ENCODE measurements at places on chromosomes 11 and 22.

DNA sequence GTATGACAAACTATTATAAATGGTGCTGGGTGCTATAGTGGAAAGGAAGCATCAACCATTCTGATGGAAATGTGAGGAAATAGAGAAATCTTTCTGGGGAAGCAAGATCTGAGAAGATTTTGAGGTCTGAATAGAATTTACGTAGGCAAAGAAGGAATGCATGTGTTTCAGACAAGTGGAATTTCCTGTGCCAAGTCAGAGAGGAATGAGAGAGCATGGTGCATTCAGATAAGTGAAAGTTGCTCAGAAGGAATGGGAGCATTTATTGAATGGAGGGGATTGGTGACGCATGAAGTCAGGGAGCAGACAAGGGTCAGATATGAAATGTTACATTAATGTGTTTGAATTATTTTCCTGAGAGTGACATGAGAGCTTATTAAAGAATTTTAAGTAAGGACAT, 725.5 kb downstream of the METTL15 start:
- peak; percentile 5 for DNase-seq

DNA sequence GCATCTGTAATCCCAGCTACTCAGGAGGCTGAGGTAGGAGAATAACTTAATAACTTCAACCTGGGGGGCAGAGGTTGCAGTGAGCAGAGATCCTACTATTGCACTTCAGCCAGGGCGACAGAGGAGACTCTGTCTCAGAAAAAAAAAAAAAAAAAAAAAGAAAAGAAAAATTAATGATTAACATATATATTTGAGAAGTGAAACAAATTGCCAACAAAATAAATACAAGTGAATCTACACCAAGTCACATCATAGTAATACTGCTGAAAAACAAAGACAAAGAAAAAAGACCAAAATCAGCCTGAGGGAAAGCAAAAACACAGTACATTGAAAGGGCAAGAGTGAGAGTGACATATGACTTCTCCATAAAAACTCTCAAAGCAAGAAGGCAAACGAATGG, 123.7 kb downstream of the CASP12 start:
- DNase-seq, result no peak

DNA sequence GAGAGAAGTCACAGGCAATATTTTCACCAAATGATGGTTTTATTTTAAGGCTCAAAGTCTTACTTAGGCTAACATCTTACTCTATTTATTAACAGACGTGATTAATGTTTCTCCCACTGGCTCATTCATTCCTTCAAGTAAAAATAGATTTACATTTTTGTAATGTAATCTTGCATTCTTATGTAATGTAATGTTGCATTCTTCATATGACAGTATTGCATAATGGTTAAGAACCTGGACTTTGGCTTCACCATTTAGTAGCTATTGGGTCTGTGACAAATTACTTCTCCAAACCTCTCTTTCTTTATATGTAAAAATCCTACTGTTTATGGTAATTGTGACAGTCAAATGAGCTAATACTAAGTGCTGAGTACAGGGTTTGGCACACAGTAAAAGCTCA, 3.3 kb upstream of the DIXDC1 start:
- DNase-seq, result no peak

- DNase-seq, result no peak
These were observed 415.1 kb downstream of the SOX6 start for GRCh38 chr11:15941206-15941770.

DNA sequence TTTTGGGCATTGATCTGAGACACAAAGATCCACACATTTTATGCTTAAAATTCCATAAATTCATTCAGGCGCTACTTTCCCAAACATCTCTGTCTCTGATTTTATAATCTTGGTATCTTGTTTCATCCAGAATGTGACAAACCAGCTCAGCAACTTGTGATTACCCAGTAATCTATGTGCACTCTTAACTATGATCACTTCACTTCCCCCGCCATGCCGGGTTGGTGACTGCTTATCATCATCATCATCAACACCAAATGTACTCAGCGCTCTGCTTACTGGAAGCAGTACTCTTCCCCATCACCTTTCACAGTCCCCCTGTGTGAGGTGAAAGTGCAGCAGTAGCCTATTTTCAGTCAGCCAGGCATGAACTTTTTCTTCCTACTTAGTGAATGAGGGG, 15.2 kb upstream of the MMP7 start:
- no peak for DNase-seq

- no peak for DNase-seq
These were observed 19.3 kb downstream of the GTPBP1 start for GRCh38 chr22:38724926-38725571.

- DNase-seq, result no peak
These were observed 81.1 kb upstream of the WNT7B start for GRCh38 chr22:46058091-46058420.

DNA sequence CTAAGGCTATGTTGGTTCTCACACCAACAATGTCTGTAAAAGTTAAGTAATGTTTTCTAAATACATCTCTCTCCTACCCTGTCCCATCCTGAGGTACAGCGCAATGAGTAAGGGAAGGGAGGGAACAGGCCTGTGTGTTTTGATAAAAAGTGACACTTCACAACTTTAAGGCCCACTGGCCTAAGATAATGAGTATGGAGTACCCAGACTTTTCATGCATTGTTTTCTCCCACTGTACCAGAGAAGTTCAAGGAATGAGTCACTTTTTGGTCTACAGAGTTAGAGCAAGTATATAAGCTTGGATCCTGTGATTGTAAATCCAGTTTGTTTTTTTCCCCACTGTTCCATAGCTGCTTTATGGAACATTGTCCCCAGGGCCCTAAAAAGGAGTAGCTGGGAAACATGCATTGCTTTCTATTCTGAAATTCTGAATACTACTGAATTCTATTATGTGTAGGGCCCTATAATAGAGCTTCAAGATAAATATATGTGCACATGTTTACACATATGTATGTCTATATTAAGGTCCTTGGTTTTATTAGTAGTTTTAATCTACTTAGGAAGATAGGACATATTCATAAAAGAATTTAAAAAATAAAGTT, 29.8 kb downstream of the KCNE3 start:
- DNase-seq, result no peak

GRCh38 chr11:44927174-44927661, 23.5 kb downstream of the TP53I11 start:
- peak; percentile 15 for DNase-seq

GRCh38 chr11:79482800-79483199, 42.0 kb upstream of the TENM4 start:
- DNase-seq, result no peak

DNA sequence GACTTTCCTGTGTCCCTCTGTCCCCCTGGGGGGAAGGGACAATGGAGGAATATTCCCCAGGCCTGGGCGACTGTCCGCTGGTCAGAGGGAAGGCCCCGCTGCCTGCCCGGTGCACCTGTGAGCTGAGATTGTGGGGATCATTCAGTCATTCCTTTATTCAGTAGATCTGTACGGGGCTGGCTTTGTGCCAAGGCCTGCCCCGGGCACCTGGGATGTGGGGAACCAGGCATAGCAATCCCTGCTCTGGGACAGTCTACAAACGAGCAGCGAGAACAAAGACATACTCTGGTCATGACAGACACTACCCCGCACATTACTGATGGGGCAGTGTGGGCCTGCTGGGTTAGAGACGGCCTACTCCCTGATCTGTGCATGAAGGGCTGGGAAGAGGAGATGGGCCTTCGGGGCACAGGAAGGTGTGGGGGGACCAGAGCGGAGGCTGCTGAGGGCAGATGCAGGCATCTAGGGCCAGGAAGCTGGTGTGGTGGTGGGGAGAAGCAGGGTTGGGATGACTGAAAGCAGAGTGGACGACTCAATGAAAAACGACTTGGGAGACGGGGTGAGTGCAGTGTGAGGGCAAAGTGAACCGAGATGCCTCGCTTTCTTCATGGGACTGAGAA, 1.8 kb upstream of the MYO7A start:
- no peak for DNase-seq

GRCh38 chr11:45108070-45109064, 38.1 kb upstream of the PRDM11 start:
- no peak for DNase-seq

DNA sequence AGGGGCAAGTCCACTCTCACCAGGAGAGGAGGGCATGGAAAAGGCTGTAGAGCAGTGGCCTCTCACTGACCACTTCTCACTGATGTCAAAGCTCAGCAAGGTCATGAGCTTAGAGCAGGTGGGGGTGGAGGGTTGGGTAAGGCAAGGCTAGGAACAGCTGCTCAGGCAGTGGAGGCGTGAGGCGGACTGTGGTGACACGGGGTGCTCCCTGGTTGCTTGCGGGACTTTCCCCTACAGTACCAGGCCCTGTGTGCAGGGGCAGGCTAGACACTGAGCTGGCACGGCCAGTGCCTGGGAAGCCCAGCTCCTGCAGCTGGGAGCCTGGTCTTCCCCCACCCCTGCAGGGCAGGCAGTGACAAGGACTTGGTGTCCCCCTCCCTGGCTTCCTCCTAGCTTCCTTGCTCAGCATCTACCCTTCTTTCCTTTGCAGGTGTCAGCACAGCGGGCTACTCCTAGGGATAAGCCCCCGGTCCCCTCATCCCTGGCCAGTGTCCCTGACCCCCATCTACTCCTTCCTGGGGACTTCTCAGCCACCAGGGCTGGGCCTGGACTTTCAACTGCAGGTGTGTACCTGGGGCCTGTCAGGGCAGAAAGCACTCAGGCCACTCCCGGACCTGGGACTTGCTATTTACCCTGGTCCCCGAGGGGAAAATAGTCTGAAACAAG, 45.6 kb downstream of the PISD start:
- DNase-seq, result no peak

- no peak for DNase-seq
These were observed 9.3 kb upstream of the ANKRD13D start for GRCh38 chr11:67279589-67280340.

DNA sequence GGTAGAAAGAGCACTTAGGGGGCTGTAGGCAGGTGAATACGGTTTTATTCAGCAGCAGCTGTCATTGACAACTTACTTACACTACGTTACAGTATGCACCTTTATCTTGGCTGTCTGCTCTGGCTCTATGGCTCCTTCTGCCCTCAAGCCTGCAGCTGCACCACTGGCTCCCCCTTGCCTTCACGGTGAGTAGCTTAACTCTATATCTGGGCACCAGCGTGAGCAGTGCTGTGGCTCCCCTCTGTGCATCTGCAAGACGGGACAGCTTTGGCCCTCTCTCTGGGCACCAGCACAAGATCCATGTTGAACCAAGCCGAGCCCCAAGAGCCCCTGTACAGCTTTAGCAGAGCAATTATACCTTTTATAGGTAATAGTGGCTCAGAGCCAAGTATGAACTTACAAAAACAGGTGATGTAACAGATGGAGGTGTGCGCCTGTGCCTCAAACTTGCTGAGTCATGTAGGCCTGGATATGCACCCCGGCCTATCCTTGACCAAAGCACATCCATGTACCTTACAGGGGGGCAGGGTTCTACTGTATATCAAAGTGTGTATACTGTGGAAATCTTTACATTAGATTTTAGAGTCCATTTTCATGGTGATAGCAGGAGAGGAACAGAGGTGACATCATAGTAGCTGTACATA, 96.9 kb upstream of the CTSC start:
- no peak for DNase-seq

DNA sequence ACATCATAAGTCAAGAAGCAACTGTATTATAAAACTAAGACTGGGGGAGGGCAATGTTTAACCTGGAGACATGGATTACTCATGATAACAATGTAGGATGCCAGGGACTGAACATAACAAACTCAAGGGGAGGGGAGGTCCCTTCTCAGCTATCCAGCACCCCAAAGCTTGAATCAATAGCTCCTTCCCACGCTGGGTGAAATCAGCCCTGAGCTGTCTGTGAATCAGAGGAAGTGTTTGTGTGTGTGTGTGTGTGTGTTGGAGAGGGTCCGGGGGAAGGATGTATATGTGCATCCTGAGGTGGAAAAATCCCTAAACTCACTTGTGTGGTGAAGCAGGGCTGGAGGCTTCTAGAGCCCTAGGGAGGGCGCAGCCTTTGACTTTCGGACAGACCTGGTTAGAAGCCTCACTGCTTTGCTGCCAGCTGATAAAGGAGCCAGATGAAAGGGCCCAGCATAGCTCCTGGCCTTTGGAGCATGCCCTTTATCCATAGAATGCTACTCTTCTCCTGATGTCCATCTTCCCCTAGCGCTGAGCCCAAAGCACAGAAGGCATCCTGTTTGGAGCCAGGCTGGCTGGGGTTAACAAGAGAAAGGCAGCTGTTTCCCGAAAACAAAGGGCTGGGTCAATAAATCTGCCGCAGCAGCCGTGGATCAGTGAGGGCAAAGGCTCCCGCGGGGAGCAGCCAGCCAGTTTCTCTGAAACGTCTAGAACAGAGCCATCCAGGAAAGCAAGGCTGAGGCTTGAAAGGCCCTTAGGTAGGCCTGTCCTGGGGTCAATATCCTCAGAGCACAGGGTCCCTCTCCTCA, 35.8 kb downstream of the TNKS1BP1 start:
- DNase-seq, result no peak

- DNase-seq, result no peak
These were observed 75.9 kb upstream of the ARFGAP3 start for GRCh38 chr22:42932857-42933484.

DNA sequence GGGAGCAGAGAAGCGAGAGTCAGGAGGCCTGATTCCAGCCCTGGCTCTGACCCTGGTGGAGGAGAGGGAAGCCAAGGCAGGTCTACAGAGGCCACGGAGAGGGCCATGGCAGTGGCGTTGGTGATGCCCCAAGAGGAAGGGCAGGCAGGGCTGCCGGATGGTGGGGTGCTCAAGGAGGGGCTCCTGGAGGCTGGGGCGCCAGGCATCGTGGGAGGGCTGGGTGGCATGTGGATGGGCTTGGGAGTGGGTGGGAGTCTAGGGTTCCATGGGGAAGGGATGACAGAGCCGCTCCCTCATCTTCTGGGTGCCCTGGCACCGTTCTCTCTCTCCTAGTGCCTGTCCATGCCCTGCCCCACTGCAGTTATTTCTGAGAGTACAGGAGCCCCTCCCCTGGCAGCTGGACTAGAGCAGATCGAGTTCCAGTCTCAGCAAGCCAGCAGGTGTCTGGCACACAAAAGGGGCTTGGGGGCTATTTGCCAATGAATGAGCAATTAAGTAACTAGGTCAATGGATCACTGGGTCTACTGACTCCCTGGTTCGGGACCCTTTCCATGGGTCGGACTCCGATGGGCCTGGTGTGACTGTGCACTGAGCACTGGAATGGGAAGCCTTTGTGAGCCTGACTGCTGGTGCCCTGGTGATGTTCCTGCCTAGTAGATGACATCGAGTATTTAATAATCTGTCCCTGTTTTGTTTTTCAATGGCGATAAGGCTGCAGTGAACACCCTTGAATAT, 570.0 kb downstream of the TBC1D22A start:
- no peak for DNase-seq

GRCh38 chr11:62575156-62575555, 1.5 kb upstream of the EEF1G start:
- DNase-seq, result no peak

DNA sequence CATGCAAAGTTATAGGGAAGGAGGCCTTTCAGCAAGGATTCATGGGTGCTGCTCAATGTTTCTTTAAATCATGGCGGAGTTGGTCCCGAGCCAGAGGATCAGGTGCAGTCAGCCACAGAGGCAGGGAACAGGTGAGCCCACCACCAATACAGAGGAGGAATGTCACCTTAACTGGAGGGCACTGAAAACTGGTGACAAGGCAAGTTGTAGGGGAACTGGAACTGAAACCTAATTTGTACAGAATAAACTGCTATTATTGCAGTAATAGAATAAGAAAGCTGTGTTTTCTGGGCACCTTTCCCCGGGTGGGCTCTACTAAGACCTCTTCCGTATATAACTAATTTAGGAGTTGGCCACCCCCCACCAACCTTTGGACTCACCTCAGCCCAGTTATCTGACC, 296.0 kb upstream of the NARS2 start:
- no peak for DNase-seq

- DNase-seq, result no peak
These were observed 11.8 kb downstream of the SULT4A1 start for GRCh38 chr22:43850529-43850928.

Data from T1000 (cell line).